ENCODE measurements at places on chromosomes 12 and 14.

DNA sequence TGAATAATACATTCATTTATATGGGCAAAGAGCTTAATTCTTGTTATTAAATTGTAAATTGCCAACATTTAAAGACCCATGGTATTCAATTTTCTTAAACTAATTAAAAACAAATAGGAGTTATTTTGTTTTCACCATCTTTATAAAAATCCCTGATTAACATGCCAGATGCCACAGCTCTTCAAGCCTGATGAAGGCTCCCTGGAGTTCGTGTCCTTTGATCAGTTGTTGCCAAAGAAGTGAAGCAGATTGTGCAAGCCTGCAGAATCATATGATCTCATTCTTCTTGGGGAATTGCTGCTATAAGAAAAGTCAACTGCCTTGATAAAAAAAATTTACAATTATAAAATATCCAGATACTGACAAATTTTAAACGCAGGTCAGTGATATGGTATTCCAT is 288.3 kb upstream of the PPFIA2 start:
- no peak for DNase-seq

- DNase-seq: no peak
Observed at GRCh38 chr12:2624543-2625288, 170.1 kb upstream of the FKBP4 start.

DNA sequence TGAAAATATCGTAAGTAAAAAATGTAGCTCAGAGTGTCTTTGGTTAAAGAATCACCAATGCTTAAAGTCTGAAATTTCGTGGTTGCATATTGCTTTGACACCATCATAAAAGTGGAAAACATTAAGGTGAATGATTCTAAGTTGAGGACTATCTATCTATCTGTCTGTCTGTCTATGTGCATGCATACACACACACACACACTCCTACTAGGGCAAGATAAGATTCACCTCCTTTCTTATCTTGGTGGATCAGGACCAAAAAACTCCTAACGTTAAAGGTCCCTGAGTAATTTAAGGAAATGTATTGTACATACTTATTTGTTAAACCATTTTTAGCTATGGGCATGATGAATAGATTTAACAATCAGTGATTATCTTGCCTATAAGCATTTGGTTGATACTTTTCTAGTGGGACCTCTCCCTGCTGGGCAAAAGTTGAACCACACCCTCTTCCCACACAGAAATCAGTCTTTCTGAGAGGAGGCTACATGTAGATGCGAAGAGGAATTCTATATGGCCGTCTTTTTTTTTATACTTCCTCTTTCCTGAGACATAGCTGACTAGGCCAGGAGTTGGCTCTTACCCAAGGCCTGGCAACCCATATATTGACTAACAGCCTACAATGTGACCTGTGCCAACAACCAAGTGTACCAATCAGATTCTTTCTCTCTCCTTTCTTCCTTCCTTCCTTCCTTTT is 19.3 kb upstream of the LLPH start:
- DNase-seq: no peak

DNA sequence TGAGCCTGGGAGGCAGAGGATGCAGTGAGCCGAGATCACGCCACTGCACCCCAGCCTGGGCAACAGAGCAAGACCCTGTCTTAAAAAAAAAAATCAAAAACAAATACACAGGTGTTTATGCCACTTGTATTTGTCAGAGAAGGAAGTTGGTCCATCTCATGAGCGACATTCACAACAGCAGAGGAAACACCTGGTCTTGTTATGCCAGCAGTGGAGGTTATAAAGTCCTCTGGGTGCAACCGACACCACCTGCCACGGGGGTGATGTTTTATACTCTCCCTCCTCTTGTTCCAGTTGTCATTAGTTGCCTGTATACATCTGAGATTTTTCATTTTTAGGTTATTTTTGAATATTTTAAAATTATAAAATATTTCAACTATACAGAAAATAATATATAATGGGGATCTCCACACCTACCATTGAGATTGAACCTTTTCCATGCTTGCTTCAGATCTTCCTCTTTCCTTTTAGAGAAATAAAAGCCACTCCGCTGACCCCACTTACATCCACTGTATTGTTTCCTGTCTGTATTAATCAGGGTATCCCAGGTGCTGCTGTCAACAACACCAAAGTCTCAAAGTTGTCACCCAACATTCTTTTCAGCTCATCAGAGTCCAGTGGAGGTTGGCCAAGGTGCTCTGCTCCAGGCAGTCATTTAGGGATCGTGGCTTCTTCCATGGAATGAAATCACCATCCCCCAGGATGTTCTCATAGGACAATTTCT is 65.1 kb downstream of the RNFT2 start:
- DNase-seq: no peak

- no peak for DNase-seq
Observed at GRCh38 chr14:92253381-92253894, 69.5 kb upstream of the SLC24A4 start.

GRCh38 chr14:35897616-35898111 is 71.5 kb downstream of the BRMS1L start:
- no peak for DNase-seq

- no peak for DNase-seq
Observed at GRCh38 chr12:76914102-76914859, 35.5 kb upstream of the CSRP2 start.

GRCh38 chr12:108875682-108876361 is 4.1 kb upstream of the DAO start:
- no peak for DNase-seq

DNA sequence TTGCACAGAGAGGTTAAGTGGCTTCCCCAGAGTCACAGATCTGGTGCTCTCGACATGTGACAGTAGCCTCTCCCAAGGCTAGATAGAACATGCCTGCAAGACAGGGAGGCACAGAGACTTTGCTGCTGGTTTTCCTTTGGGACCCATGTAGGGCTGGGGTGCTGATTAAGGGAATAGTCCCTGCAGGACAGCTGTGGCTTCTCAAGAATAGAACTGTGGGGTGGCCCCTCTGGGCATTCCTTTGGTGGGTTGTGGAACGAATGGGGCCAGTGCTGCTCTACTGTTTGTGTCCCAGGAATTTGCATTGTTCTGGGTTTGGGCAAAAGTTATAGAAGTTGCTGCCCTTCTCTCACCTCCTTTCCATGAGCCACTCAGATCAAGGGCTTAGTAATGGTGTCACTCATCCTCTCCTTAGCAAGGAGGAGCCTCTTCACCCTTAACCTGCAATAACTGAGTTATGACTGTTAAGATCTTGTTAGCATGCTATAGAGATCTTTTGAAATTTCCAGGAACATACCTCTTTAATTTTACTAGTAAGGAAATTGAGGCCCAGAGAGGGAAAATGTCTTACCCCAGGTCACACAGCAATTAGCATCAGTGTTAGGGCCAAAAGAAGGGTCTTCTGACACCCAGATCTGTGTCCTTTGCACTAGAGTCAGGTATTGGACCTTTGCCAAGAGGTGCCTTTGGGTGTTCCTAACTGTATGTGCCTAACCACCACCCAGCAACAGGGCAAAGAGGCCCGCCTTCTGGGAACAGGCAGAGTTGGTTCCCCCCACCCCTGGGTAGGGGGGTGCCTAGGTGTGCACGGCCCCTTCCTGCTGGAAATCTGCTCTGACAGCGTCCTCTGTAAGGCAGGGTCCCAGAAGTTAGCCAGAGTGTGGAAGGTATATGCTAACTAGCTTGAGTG is 31.4 kb downstream of the CD9 start:
- DNase-seq: no peak

DNA sequence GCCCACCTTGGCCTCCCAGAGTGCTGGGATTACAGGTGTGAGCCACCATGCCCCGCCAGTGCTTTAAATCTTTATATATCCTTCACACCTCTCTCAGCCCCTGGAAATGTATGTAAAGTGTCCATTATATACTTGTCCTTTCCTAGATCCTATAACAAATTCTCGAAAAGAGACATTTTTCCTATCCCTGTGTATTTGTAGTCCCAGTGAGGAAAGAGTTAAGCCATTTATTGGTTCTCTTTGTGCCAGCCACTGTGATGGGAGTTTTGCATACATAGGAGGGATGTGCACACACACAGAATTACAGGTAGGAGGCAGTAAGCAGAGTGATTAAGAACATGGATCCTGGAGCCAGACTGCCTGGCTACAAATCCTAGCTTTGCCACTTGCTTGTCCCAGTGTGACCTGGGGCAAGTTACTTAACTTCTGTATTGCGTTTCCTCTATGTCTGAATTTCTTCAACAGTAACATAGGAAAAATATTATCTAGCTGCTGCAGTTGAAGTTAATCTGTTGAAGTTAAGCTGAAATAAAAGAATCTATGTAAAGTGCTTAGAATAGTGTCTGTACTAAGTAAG is 2.1 kb upstream of the RABGGTA start:
- DNase-seq: no peak

- DNase-seq: no peak
Observed at GRCh38 chr12:74647256-74647655, 109.6 kb downstream of the ATXN7L3B start.

DNA sequence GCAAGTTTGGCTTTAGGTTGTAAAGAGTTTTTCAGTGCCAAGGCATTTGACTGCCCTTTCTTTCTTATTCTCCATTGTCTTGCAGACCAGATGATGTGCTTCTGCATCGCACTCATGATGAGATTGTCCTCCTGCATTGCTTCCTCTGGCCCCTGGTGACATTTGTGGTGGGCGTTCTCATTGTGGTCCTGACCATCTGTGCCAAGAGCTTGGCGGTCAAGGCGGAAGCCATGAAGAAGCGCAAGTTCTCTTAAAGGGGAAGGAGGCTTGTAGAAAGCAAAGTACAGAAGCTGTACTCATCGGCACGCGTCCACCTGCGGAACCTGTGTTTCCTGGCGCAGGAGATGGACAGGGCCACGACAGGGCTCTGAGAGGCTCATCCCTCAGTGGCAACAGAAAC is 64.3 kb downstream of the KCNMB4 start:
- DNase-seq: no peak

GRCh38 chr12:1572731-1573130 is 21.6 kb downstream of the FBXL14 start:
- no peak for DNase-seq

GRCh38 chr12:53333845-53334244 is 2.3 kb downstream of the SP7 start:
- no peak for DNase-seq

GRCh38 chr12:124321040-124321481 is 26.2 kb downstream of the RFLNA start:
- DNase-seq: peak; percentile 65

DNA sequence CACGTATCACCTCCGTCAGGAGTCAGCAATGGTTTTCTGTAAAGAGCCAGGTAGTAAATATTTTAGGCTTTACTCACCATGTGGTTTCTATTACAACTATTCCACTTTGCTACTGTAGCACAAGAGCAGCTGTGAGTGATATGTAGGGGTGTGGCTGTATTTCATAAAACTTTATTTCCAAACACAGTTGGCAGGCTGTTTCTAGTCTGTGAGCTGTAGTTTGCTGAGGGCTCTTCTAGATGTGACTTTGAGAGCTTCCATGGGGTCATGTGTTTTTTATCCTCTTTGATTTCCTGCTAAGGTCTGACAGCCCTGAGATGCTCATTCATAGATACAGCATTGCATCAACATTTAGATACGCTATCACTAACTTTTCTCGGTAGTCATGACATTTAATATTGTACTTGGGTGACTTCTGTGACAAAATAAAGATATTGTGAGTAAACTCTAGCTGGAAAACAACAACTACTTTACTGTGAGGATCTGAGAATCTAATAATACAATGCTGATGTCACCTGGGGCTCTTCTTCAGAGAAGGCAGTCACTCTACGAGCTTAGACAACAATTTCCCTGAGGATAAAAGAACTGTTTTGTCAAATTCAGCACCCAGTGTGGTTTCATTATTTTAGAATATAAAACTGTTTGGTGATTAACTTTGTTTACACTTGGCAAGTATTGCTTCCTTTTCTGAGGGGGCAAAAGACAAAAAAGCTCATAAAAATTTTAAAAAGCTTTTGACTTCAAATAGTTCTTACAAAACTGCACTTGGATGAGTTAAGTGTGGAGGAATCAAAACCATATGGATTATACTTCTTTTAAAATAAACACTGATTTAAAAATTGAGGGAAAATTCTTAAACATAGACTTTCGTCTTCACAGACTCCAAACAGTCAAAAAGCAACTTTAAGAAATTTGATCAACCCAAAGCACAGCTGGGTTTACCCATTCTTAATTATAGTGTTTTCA is 231.2 kb upstream of the DCN start:
- no peak for DNase-seq

- no peak for DNase-seq
Observed at GRCh38 chr14:36655963-36656686, 5.5 kb upstream of the PAX9 start.

- DNase-seq: no peak
Observed at GRCh38 chr12:77401770-77402081, 336.4 kb upstream of the E2F7 start.

DNA sequence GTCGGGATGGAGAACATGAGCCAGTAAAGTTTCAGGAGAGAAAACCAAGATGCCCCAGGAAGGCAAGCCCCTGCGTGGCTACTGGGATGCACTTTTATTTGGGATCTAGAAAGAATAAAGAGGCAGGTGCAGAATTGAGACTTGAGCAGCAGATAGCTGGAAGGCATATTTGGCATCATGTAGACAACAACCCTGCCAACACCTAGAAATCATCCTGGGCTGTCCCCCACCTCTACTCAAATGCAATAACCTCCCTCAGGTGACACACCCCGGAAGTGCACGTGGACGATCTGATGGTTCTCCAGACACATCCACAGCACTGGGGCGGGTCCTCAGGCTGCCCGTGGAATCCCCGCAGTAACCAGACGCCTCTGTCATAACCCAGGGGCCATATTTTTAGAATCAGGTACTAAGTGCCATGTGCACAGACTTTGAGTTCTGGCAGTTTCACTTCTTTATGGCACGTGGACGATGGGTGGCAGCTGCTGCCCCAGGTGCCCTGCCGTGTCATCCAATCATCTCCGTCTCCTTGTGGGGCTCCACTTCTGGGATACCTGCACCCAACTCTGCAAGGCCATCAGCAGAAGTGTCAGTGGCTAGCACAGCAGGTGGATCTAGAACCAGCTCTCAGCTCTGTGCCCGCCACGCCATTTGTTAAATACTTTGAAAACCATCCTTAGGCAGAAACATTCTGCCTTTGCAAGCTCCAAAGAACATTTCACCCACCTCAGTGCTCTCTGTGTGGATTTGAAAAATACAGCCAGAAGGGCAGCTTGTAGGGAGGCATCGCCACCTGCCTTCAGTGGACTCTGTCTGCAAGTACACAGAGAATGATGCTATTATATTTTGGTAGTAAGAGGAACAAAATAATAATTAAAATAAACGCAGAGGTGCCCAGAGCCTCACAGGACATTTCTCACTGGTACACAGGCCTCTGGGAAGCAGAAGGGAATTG is 771.7 kb upstream of the TMEM132C start:
- DNase-seq: no peak

- DNase-seq: no peak
Observed at GRCh38 chr14:58280954-58281787, 17.2 kb upstream of the ARID4A start.

DNA sequence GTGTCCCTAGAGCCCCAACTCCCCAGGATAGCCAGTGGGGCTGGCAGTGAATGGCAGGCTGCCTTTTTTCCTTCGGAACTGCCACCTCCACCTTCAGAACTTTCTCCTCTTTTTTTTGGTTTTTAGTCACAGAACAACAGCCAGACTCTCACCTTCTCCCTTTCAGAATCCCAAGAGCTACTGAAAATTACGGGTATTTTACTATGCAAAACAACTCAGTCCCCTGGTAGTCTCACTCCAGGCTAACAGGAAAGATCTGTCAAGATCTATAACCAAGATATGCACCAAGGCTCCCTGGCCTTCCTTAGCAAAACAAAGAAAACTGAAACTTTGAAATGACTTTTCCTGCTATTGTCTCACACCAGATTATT is 12.5 kb downstream of the PLEKHG6 start:
- DNase-seq: no peak

Data from stimulated activated CD4-positive, alpha-beta T cell treated with anti-CD3 and anti-CD28 coated beads, Interleukin-12 subunit alpha, Interleukin-12 subunit beta, amount 100 ng/mL, for 4 hours (primary cell).